ENCODE measurements at places on chromosomes 1 and 21.

DNA sequence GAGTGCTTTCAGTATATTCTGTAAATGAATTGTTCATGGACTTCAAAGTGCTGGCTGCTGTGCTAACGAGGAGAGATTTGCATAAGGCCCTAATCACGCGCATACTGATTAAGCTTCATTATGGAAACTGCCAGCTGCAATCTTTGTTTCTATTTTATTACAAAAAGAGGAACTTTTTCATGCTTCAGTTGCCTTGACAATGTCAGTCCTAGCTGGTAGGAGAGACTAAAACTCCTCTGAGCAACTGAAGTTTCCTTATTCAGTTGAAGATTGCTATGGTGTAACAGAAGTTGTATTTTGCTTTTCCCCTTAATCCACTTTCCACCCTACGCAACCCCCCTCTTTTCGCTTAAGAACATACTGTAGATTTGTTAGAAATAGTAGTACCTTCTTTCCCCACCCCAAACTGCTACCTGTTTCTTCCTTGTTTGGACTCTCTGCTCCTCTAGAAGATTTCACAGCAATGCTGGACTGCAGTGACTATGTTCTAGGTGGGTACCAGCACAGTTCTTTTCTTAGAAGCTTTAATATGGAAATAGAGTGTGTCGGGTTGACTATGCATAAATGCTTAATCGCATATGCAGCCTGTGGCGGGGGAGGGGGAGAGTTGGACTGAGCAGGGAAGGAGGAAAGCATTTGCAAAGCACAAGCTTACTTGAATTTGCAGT lies 108.3 kb downstream of the POU2F1 start:
- DNase-seq, result no peak

- DNase-seq, result no peak
Measured at GRCh38 chr1:22760455-22760854, 49.8 kb downstream of the EPHB2 start.

DNA sequence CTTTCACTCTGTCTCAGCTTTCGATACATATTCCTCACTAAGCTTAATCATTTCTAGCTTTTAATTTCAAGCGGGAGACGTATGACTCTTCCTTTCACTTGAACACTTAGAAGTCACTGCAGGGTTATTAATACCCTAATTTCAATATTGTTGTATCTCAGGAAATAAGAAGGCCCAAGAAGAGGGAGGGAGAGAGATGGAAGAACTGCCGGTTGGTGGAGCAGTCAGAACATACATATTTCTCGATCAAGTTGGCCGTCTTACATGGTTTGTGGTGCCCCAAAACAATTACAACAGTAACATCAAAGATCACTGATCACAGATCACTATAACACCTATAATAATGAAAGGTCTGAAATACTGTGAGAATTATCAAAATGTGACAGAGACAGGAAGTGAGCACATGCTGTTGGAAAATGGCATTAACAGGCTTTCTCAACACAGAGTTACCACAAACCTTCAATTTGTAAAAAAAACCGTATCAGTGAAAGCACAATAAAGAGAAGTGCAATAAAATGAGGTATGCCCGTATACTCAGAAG lies 145.4 kb upstream of the HP1BP3 start:
- DNase-seq, result no peak

GRCh38 chr1:77168358-77168757 lies 50.9 kb downstream of the PIGK start:
- no peak for DNase-seq

DNA sequence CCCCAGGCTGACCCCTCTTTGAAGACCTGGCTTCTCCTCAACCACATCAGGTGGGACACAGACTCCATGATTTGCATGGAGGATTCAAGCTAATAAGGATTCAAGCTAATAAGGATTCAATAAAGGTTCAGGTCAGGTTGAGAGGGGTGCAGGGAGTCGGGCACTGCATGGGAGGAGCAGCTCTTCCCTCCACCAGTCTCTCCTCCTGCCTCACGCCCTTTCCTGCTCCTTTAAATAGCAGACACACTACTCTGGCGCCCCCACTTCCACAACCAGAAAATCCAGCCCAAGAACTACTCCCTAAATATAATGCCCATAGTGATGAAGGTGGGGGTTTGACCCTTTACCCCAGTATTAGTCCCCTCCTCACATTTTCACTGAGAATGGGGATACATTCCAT lies 7.1 kb downstream of the MEX3A start:
- no peak for DNase-seq

DNA sequence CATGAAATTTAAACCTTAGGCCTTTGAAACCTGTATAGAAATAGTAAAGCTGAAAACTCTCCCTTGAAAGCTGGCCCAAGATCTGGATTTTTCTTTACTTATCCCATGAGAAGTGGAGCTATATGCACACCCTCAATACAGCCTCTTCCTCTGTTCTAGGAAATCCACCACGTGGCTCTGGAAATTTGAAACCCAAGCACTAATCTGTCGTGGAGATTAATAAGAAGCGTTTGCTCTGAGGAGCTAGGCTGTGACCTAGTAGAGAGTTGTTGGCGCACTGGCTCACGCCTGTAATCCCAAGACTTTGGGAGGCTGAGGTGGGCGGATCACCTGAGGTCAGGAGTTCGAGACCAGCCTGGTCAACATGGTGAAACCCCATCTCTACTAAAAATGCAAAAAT lies 291.3 kb upstream of the PLXNA2 start:
- DNase-seq, result no peak

GRCh38 chr1:47405697-47406096 lies 10.4 kb upstream of the FOXE3 start:
- no peak for DNase-seq

- DNase-seq, result no peak
Measured at GRCh38 chr1:93993731-93994130, 84.5 kb upstream of the GCLM start.

DNA sequence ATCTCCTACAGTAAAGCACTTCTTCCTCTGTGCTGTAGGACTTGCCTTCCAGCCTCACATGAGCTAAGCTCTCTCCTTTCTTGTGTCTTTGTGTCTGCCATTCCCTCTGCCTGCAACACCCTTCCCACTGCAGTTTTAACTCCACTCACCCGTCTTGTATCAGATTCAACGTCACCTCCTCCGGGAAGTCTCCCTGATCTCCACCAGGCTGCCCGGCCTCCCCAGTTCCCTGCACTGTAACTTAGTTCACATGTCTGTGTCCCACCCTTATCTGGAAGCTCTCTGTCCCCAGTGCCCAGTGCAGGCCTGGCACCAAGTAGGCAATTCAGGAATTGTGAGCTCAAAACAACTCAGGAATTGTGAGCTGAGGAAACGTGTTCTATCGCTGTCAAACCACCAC lies 96.4 kb downstream of the GLIS1 start:
- DNase-seq, result no peak

DNA sequence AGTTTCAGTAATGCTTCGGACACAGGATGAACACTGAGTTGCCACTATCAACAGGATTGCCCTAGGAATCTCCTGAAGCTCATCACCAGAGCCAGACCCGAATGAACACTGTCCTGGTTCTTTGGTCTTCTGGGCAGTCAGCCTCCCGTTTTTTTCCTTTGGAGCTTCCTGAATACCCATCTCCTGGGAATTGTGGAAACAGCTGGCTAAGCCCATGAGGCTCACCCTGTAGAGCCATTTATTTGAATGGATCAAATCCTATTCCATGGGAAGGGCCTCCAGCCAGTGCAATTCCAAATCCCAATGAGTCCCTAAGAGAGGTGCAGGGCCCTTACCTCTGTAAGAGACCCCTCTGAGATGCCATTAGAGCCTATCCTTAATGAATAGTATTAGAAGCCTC lies 5.9 kb downstream of the RCSD1 start:
- DNase-seq, result no peak

GRCh38 chr1:117860896-117861610 lies 68.4 kb downstream of the GDAP2 start:
- DNase-seq, result no peak

GRCh38 chr1:230713915-230714764 lies at the start of gene AGT:
TSS of gene AGT (minus strand) at chr1:230714122. CDS start at chr1:230710823, 3,299 bp downstream.
- DNase-seq, result no peak

- DNase-seq, result no peak
Measured at GRCh38 chr1:18649693-18650370, 19.2 kb downstream of the PAX7 start.

DNA sequence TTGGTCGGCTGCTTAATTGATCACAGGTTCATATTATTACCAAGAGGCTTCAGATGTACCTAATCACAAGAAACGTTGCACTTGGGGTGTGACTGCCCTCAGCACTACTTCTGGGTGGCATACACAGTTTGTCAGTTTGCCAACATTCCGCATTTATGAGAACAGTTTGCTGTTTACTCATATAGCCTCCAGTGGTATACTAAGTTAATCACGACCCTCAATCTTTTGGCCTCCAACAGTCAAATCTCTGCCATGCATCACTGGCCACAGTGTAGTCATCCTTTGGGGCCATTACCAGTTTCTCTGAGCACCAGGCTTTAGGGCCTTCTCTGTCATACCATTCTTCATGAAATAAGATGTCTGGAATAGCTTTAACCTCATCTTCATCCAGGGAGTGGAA lies 62.8 kb upstream of the BCL9 start:
- DNase-seq, result no peak

DNA sequence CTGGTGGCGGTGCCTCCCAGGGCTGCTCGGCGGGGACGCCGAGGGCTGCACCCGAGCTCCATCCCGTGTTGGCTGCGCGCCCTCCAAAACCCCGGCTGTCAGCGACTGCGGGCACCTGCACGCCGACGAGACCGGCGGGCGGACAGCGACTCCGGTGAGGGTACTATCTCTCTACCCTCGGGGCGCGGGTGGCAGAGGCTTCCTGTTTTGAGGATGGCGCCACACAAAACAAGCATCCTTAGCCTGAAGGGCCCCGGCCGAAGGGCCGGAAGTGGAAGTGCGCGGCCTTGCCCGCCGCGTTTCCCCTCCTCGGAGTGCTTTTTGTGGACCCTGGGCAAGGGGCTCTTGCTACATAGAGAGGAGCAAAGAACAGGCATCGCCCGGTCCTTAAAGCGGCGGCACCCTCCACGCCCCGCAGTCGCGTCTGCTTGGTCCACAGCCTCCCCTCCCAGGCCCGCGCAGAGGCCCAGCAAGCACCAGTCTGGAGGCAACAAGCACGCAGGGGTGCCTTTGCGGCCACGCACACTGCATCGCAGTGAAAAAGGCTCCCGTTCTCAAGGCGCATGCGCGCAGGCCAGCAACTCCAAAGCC lies 561 bp upstream of the COQ8A start:
- peak; percentile 45 for DNase-seq

- DNase-seq, result no peak
Measured at GRCh38 chr1:161838362-161838761, 72.2 kb downstream of the ATF6 start.

GRCh38 chr1:198318085-198318484 lies 161.3 kb downstream of the NEK7 start:
- DNase-seq, result no peak

- no peak for DNase-seq
Measured at GRCh38 chr1:101165532-101165931, 71.3 kb upstream of the S1PR1 start.

GRCh38 chr1:56266359-56266758 lies 313.0 kb downstream of the PLPP3 start:
- DNase-seq, result no peak

- DNase-seq, result no peak
Measured at GRCh38 chr1:31666263-31666963, 21.7 kb upstream of the PEF1 start.

DNA sequence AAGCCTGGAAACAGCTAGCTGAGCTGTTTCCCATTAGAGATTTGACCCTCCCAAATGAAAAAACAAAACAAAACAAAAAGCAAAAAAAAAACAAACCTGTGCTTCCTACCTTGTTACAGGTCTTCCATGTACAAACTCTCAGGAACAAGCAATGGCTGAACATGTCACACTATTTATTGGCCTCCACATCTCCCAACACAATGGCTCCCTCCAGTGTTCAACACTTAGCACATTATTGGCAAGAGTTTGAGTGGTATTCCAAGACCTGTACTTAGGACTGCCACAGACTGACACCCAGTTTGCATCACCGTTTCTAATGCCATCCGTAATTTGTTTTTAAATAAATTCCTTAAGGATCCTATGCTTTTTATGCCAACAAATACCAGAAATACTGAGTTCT lies 195.0 kb upstream of the OLFM3 start:
- peak; percentile 21 for DNase-seq

GRCh38 chr1:220153147-220153546 lies 59.2 kb downstream of the IARS2 start:
- DNase-seq, result no peak

- DNase-seq, result no peak
Measured at GRCh38 chr1:214236477-214236876, 44.5 kb upstream of the SMYD2 start.

DNA sequence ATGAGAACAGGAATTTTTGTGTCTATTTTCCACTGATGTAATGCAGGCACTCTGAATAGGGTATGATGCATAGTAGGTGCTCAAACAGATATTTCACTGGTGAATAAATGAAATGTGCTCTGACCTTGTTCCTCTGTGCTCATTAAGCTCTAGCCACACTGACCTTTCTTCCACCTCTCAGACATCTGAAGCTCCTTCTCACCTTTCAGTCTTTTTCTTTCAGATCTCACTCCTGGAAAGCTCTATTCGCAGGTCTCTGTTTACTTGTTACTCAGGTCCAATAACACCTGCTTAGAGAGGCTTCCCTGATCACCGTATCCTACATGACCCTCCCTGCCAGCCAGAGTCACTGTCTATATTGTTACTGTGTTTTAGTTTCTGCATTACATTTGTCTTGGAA lies 59.2 kb upstream of the IVNS1ABP start:
- no peak for DNase-seq

DNA sequence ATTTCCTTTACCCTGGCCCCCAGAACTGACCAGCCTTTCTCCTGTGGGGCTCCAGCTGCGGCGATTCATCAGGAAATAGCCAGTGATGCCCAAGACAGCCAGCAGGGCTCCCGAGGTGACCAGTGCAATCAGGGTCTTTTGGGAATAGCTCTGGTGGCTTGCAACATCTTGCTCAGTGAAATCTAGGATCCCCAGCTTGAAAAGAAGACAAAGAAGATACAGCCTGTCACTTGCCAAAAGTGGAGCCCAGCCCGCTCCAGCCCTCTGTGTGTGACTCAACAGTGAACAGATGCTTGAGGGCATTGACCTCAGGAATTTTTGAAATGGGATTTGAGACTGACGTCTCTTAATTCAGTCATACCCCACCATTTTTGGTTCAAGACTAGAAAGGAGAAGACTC lies 22.3 kb downstream of the CD34 start:
- no peak for DNase-seq

GRCh38 chr1:108016451-108016920 lies 51.5 kb upstream of the VAV3 start:
- DNase-seq, result no peak

DNA sequence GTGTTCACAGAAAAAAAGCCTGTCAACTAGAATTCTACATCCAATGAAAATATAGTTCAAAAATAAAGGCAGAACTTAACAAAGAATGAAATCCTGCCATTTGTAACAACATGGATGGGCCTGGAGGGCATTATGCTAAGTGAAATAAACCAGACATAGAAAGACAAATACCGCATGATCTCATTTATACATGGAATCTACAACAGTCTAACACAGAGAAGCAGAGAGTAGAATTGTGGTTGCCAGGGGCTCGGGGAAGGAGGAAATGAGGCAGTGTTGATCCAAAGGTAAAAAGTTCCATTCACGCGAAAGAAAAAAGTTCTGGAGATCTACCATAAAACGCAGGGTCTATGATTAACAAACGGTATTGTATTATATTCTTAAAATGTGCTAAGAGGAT lies 282.6 kb downstream of the MRPL39 start:
- no peak for DNase-seq

GRCh38 chr1:188170411-188170810 lies 1341.7 kb downstream of the PLA2G4A start:
- no peak for DNase-seq

GRCh38 chr1:23357138-23357908 lies 12.3 kb downstream of the ZNF436 start:
- no peak for DNase-seq

- no peak for DNase-seq
Measured at GRCh38 chr1:107286125-107286524, 145.3 kb downstream of the NTNG1 start.
